ENCODE measurements at places on chromosomes 3 and 15. TPM values are rescaled to one million over a fixed set of nuclear protein-coding genes. Genes with fewer than 3 reads are reported as not detected.

Gene RPP14
- 12.8 TPM for total RNA-seq

Gene CSPG5
- total RNA-seq, result 0.48 TPM

Gene DUOXA2
- total RNA-seq, result 10.4 TPM

Gene TTLL13
- not detected for total RNA-seq

Gene STRIT1
- not detected for total RNA-seq

Gene NAALADL2
- 2.4 TPM for total RNA-seq

Gene TUSC2
- 12.2 TPM for total RNA-seq

Gene PLCB2
- total RNA-seq, result 4.2 TPM

Gene ZMYND10
- 0.64 TPM for total RNA-seq

Gene PLA1A
- 0.92 TPM for total RNA-seq

Gene TOMM70
- 33.0 TPM for total RNA-seq

Measured in esophagus mucosa (tissue), 1 donor.